ENCODE measurements at places on chromosomes 6 and 20. TPM values are rescaled to one million over a fixed set of nuclear protein-coding genes. Genes with fewer than 3 reads are reported as not detected.

CASS4 gene
- not detected for total RNA-seq

GMPR gene
- 109 TPM for total RNA-seq

PSMG4 gene
- total RNA-seq: 16.4 TPM

RIMS4 gene
- total RNA-seq: not detected

KIAA1755 gene
- 0.05 TPM for total RNA-seq

ECT2L gene
- total RNA-seq: not detected

LRRC1 gene
- 0.75 TPM for total RNA-seq

DNA sequence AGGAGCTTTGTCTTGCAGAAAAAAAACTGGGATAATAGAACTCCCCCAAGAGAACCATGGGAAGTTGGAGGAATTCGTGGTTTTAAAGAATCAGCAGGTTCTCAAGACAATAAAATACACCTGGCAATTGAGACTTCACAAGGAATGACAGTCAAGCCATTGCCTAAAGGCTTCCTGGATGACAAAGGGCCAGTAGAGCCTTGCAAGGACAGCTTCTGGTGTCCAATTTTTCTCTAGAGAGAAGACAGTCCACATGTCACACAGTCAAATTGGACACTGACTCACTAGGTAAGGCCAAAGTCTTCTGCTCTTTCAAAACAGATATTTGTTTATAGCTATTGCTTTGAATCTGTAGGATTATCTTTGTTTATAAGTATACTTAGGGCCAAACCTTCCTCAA lies 80.3 kb upstream of the BMP5 start:
- H3K27ac ChIP-seq: no peak overlapping the region
- no peak overlapping the region for H3K4me3 ChIP-seq
- H3K4me1 ChIP-seq: peaks cover 4% of the 10 kb centered on the region
- H3K36me3 ChIP-seq: no peaks in the 10 kb centered on the region
- DNase-seq: no peak
- H3K27me3 ChIP-seq: no peaks in the 10 kb centered on the region

DNA sequence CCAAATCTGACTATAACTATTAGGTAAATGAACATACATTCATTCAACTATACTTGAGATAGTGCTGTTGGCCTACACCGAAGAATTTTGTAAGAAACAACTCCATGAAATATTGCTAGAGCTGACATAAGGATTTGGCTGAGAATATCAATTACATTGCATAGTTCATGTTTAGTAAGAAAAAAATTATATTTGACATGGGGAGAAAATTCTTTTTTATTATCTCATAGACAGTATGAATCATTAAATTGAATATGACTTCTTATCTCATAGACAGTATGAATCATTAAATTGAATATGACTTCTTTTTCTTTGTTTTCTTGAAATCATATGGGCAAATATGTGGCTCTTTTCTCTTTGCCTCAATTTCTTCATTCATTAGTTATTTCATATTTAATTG lies 212.3 kb upstream of the HSF2 start:
- no peaks in the 10 kb centered on the region for H3K27me3 ChIP-seq
- no peak overlapping the region for H3K4me3 ChIP-seq
- no peak overlapping the region for H3K27ac ChIP-seq
- DNase-seq: no peak
- H3K36me3 ChIP-seq: no peaks in the 10 kb centered on the region
- H3K4me1 ChIP-seq: peaks cover 3% of the 10 kb centered on the region

- no peaks in the 10 kb centered on the region for H3K4me1 ChIP-seq
- no peaks in the 10 kb centered on the region for H3K36me3 ChIP-seq
- no peak for DNase-seq
- no peak overlapping the region for H3K4me3 ChIP-seq
Measured at GRCh38 chr20:46695892-46696291, 6.6 kb upstream of the TP53RK start.

DNA sequence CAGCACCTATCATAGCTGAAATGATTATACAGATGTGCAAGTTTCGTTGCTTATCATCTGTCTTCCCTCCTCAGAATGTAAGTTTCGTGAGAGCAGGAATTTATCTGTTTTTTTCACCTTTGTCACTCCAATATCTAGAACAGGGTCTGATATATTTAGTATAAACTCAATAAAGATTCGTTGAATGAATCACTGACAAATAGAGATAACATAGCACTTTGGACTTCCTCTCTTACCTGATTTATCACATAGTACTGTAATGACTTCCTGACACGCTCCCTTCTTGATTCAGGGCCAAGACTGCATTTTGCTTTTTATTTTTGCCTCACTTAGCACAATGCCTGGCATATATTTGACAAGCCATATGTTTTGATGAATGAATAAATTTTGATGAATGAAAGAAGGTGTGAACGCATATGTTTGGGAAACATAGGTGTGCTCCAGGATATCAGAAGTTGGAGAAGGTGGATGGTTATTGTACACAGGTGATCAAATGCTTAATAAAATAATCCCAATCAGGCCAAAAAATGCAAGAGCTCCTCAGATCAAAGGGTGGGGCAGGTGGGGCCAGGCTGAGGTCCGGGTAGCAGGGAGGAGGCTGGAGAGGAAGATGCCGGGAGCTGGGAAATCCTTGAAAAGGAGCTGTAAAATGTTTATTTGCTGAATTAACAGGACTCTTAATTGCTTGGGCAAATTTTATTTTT lies 33.0 kb downstream of the PIM1 start:
- DNase-seq: no peak
- H3K4me1 ChIP-seq: no peaks in the 10 kb centered on the region
- no peaks in the 10 kb centered on the region for H3K27me3 ChIP-seq
- no peaks in the 10 kb centered on the region for H3K36me3 ChIP-seq
- no peak overlapping the region for H3K4me3 ChIP-seq
- no peak overlapping the region for H3K27ac ChIP-seq

DNA sequence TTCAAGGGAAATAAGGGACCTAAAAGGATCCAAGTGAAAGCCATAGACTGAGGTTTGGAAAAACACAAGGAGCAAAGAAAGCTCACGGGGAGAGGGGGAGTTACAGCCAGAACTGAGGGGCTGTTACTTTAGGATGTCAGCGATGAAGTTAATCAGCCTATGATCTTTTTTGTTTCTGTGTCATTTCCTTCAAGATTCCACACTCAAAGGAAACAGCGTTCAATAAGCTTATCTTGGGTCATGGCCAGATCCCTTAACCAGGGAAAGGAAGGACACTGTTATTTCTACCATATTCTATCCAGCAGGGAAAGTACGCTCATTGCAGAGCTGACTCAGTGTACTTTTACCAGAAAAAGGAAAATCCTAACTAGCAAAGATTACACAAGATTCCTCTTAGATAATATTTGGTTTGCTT lies 132.8 kb downstream of the PFDN4 start:
- H3K4me3 ChIP-seq: no peak overlapping the region
- no peaks in the 10 kb centered on the region for H3K27me3 ChIP-seq
- peaks cover 8% of the 10 kb centered on the region for H3K4me1 ChIP-seq
- DNase-seq: no peak
- no peak overlapping the region for H3K27ac ChIP-seq

DNA sequence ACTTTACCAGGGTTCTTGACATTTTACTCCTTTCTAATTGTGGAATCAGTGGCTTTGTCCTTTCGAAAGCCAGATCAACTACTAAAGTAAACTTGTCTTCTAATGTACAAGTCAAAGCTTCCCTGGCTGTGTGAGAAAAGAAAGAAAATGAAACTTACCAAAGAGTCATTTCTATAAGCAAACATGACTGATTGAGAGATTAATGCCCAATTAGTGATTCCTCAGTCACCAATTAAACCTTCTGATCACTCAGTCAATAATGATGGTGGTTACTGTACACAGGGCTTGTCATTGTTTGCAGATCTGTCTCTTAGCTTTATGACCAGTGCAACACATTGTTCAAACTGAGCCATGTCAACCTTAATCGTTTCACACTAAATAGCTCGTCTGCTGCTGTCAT lies 1168.4 kb upstream of the CITED2 start:
- H3K27me3 ChIP-seq: no peaks in the 10 kb centered on the region
- H3K36me3 ChIP-seq: no peaks in the 10 kb centered on the region
- H3K4me1 ChIP-seq: peaks cover 6% of the 10 kb centered on the region
- no peak overlapping the region for H3K4me3 ChIP-seq

GRCh38 chr6:44221961-44222335 lies 1.4 kb upstream of the SLC29A1 start:
- H3K27me3 ChIP-seq: no peaks in the 10 kb centered on the region
- no peak for DNase-seq
- H3K4me3 ChIP-seq: no peak overlapping the region
- no peaks in the 10 kb centered on the region for H3K36me3 ChIP-seq
- peak overlapping the region; percentile 99 for H3K27ac ChIP-seq
- peaks cover 71% of the 10 kb centered on the region for H3K4me1 ChIP-seq

DNA sequence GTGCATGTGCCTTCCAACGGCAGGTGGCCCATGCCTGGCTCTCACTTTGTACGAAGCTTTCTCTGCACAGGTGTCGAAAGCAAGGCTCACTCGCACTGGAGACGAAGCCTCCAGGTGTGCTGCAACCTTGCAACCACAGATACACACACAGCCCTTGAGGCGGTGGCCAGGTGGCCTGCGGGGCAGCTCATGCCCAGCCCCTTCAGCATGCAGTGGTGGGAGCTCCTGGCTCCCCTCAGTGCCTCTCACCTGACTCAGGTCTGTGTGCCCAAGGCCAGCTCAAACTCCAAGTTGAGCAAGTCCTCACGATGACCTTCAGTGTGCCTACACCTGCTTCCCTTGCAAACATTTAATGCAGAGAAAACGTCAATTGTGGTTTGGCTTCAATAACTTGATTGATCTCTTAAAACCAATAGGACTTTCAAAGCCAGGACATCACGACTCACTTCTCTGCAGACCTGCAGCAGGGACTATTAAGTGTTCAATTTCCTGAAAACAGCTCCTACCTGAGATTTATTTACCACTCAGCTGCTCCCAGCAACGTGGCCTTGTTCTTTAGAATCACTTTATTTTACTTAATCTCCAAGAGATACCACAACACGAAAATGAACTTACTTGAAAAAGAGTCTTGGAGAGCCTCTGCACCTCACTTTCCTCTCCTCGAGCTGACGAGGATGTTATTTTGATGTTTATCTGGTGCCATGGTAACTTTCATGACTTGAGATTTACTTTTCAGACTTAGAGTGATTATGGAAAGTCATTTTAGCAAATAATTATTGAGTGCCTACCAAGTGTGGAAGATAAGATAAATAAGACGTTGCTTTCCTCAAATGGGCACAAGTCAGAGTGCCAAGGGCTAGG lies 86.3 kb downstream of the SLC22A23 start:
- no peaks in the 10 kb centered on the region for H3K27me3 ChIP-seq
- no peaks in the 10 kb centered on the region for H3K36me3 ChIP-seq
- H3K4me1 ChIP-seq: no peaks in the 10 kb centered on the region
- DNase-seq: no peak
- H3K4me3 ChIP-seq: no peak overlapping the region

DNA sequence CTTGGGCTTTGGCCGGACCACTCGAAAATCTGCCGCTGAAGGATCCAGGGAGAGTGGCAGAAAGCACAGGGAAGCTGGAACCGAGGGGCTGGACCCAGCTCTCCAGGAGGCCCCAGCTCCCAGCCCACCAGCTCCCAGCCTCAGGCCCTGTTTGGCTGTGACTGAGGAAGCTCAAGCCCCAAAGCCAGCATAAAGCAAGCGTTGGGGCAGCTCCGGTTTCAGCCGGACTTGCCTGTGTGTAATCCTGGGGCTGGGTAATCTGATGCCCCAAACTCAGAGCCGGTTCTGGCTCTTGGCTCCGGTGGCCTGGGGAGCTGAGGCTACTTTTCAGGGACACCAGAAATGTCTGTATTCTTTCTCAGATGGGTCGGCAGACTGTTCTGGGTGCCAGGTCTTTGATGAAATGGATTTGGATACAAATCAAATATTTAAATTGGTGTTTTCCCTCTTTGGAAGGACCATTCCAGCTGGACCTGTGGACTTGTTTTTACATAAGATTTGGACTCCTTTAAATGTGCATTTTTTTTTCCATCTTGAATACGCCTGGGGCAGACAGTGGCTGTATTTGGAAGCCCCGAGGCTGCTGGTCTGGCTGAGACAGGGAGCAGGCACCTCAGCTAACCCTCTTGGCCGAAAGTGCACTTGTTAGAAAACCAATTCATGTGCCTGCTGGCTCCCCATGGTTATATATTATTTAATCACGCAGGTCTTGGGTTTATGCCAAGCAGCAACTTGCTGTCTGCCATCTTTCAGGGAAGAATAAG lies 29.7 kb downstream of the RPP40 start:
- peak overlapping the region; percentile 74 for H3K27ac ChIP-seq
- DNase-seq: peak; percentile 85
- H3K4me3 ChIP-seq: no peak overlapping the region
- no peaks in the 10 kb centered on the region for H3K27me3 ChIP-seq

DNA sequence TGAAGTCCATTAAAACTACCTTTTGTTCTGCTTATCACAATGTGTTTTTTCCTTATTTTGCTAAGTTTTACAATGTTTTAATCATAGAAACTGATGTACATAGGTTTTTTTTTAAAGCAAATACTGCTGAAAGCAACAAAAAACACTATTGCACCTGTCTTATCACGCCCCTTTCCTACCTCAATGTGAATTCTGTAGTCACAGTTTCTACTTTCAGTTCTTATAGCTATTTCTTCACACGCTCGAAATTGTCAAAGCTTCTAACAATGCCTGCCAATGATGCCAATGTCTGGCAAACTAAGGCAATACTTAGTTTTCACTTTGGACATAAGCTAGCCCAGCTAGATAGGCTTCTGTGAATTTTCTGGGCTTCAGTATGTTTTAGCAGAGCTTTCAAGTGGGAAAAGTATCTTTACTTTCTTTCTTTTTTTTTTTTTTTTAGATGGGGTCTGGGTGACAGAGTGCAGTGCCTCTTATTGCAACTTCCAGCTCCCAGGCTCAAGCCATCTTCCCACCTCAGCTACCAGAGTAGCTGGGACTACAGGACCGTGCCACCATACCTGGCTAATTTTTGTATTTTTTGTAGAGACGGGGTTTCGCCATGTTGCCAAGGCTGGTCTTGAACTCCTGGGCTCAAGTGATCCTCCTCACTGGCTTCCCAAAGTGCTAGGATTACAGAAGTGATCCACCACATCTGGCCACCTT lies 85.5 kb upstream of the HTR1B start:
- H3K27me3 ChIP-seq: no peaks in the 10 kb centered on the region
- no peaks in the 10 kb centered on the region for H3K36me3 ChIP-seq
- DNase-seq: no peak
- no peak overlapping the region for H3K27ac ChIP-seq

- H3K4me3 ChIP-seq: no peak overlapping the region
- no peak overlapping the region for H3K27ac ChIP-seq
- no peak for DNase-seq
- H3K4me1 ChIP-seq: no peaks in the 10 kb centered on the region
Measured at GRCh38 chr20:59583428-59584277, 20.7 kb upstream of the PHACTR3 start.

DNA sequence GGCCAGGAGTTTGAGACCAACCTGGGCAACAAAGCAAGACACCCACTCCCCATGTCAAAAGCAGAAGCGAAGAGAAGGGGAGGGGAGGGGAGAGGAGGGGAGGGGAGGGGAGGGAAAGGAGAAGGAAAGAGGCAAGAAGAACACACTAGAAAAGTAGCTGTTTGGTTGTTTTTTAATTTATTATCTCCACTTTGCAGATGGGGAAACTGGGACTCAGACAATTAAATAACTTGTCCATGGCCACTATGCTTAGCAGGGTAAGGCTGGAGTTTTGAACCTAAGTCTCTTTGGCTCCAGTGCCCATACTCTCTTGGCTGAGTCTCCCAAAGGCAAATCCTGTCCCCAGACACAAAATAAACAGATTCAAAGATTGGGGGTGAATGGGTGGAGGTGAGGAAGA lies 12.4 kb upstream of the GHRH start:
- DNase-seq: no peak
- no peaks in the 10 kb centered on the region for H3K27me3 ChIP-seq
- no peak overlapping the region for H3K4me3 ChIP-seq
- no peaks in the 10 kb centered on the region for H3K36me3 ChIP-seq

GRCh38 chr20:38945012-38945411 lies 17.1 kb upstream of the DHX35 start:
- no peak overlapping the region for H3K4me3 ChIP-seq
- no peak for DNase-seq
- H3K27me3 ChIP-seq: no peaks in the 10 kb centered on the region
- H3K36me3 ChIP-seq: no peaks in the 10 kb centered on the region

Data from gastrocnemius medialis (tissue), 4 donors.